ENCODE measurements at places on chromosomes 16 and 17.

GRCh38 chr17:76659928-76660655 is 16.5 kb upstream of the ST6GALNAC1 start:
- no peak for DNase-seq

- no peak for DNase-seq
Measured at GRCh38 chr16:73923951-73924350, 372.7 kb upstream of the PSMD7 start.

DNA sequence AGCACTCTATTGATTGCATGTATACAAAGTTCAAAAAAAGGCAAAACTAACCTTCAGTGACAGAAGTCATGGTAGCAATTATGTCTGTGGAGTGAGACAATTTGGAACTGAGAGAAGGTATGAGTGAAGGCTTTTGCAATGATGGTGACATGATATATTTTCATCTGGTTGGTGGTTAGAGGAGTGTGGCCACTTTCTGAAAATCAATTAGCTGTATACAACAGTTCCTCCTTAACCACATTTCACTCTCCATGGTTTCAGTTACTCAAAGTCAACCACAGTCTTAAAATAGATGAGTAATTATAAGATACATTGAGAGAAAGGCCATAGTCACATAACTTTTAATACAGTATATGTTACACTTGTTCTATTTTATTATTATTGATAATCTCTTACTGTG is 26.2 kb downstream of the ADAMTS18 start:
- no peak for DNase-seq

DNA sequence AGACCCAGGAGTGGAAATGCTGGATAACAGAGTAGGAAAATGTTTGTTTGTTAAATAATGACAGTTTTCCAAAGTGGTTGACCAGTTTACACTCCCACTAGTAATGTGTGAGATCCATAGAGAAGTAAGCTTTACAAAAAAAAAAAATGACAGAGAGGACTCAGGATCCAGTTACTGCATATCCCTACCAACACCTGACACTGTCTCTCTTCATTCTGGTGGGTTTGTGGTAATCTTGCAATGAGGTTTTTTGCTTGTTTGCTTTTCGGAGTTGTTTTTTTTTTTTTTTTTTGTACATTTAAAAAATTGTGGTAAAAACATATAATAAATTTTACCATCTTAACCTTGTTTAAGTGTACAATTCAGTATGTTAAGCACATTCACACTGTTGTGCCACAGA is 23.6 kb upstream of the HOXB9 start:
- no peak for DNase-seq

GRCh38 chr17:69574257-69575197 is 160.0 kb downstream of the MAP2K6 start:
- DNase-seq, result no peak

All from liver (tissue), 10 donors.